ENCODE measurements at places on chromosomes 2 and 18. TPM values are rescaled to one million over a fixed set of nuclear protein-coding genes. Genes with fewer than 3 reads are reported as not detected.
A peak's percentile ranks its signal among the peaks of the same experiment; 100 is the strongest.

DNA sequence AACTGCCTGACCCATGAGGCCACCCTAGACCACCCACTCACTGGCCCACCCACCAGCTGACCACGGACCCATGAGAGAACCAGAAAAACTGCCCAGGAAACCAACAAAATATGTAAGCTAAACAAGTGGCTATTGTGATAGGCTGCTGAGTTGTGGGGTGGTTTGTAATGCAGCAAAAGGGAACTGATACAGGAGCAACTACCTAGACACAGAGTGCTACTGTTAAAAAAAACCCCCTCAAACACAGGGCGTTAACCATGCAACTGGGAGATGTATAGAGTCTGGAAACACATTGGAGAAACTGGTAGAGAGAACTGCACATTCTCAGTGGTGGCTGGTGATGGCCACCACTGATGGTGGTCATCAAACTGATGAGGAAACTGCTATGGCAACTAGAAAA, 206.3 kb upstream of the GYPC start:
- DNase-seq, result no peak

DNA sequence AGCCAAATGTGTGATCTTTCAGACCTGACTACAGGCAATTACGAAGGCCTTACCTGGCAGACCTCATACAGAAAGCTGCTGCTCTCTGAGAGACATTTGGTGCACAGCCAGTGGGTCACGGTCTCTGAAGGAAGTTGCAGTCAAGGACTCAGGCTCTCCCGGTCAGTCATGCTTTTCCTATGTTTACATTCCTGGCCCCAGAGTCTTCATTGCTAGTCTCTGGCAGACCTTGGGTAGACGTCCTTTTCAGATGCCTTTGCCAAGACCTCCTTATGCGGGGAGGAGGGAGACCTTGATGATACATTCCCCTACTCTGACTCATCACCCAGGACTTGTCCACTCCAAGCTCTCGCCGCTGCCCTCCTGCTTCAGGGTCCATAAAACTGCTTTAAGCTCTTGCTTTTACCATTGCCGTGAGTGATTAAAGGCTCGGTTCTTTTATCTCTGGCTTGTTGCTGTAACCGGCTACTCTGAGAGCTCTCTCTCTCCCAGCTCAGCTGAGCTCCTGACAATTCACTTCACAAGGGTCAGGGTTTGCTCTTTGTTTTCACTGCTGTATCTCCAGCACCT, 62.0 kb upstream of the SLC35F5 start:
- peak; percentile 60 for DNase-seq

DNA sequence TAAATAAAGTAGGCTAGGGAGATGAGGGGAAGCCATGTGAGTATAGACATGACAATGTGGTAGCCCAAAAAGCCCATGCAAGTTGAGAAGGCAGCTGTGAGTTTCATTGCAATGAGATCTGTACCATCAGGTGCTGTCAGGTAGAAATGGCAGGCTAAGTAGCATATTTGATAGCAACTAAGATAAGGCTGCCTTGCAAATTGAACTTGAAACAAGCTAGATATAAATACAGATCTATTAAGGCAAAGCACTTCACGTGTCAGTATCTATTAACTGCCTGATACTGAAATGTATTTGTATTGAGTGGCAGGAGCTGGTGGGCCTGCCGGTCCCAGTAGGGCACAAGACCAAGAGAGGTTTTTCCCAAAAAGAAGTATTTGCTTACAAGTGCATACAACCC, 419.9 kb downstream of the TDRD15 start:
- DNase-seq, result no peak

DNA sequence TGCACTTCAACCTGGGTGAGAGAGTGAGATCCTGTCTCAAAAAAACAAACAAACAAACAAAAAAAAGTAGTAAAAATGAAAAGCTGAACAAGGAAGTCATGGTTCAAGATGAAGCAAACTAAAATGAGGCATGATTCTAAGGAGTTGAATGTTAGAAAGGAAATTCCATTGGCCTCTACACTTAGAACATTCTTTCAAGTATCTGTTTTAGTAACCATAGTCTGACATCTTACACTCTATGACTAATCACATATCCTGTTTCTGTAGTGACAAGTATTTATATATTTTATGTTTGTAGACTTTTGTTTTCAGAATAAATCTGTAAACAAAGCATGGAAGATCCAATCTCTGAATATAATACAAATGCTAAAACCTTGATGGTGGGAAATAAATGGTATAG, 164.1 kb downstream of the KIAA1328 start:
- peak; percentile 60 for DNase-seq

DNA sequence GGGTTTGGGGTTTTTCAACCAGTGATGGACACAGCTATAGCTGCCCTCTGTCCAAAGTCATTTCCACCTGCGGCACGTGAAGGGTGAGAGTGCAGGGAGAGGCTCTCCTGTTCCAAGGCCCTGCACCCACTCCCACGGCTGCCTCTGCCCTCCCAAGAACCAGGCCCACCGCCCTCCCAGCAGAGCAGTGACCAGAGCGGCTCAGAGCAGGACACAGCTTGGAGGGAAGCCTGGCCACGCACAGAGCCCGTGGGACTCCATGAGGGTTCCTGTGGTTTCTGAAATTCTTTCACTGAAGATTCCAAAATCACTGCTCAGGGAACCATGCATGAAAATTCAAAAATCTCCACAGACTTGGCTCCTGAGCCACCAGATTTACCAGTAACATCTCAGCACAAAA, 67.3 kb upstream of the SALL3 start:
- DNase-seq, result no peak

The C2orf66 gene
- total RNA-seq, result 0.14 TPM
